ENCODE measurements at places on chromosomes 12 and 14. TPM values are rescaled to one million over a fixed set of nuclear protein-coding genes. Genes with fewer than 3 reads are reported as not detected.

DNA sequence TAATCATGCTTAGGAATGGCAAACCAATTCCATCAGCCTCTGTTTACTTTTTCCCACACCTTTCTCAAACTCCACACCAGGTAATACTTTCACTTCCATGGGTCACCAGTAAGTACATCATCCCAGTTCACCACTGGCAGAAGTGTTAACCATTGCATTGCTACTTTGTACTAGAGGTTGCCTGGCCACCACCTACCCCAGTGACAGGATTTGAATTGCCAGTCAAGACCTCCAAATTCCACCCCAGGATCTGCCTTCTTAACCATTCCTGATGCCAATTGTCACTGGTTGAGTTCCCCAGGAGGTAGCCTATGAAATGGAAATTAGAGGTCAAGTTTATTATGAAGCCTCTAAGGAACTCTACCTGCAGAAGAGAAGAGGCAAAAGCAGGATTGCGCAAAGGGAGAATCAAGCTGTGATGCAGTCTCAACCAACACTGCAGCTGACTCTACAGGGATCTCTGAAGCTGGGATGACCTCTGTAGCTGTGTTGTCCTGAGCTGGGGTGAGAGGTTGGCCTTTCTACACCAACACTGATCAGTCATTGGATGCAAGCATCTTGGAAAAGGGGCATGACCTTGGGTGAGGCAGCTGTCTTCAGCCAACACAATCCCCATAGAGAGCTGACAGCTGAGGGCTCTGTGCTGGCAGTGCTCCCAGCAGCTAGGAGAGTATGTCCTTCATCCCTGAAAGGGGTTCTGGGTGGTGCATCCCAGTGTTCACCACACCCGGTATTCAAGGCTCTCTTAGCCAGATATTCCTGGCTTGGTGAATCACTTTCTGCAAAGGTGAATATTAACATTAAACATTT is 37.0 kb upstream of the HMGA2 start:
- DNase-seq: no peak

DNA sequence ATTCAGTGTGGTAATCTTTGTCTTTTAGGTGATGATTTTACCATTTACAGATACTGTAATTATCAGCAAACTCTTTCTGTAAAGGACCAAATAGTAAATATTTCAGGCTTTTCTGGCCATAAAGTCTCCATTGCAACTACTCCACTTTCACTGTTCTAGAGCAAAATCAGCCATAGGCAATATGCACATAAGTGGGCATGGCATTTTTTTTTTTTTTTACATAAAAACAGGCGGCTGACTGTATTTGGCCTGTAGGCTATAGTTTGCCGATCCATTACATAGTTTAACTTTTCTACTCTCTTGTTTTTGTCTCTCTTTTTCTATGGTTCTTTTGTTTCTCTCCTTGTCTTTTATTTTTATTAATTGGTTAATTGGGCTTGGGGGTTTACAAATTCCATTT is 39.4 kb downstream of the RPH3A start:
- DNase-seq: no peak

GRCh38 chr12:117013726-117014125 is 85.5 kb downstream of the TESC start:
- DNase-seq: no peak

DNA sequence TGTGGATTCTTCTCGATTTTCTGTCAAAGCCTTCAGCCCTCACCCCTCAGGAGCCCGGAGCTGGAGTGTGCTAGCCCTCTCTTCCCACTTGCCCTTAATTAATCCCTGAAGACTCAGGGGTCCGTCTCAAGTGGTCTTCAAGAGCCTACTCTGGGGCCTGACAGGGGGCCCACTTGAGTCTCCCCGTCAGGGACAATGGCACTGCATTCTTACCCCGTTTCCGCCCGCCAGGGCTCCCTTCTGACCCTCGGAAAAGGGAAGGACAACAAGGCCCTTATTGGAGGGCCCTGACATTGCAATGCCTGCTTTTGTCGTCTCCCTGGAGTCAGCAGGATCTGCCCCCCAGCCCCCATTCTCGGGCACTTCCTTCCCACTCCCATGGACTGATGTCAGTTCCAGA is 34.4 kb downstream of the TBX3 start:
- DNase-seq: no peak

DNA sequence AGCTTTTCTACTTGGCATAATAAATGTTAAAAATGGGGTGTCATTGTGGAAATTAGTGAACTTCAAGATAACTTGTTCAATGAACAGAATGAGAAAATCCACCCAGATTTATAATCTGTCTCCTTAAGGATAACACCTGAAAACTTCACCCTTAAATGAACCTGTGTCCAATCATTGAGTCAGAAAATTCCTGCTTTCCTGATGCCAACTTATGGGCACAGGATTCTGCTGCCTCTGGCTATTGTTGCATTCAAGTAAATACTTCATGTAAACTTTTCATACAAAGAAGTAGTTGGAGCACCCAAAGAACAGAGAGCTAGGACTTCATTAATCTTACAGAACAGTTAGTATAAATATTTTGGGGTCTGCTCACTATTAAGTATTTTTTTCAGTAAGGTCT is 98.9 kb upstream of the PLEKHA5 start:
- DNase-seq: no peak

DNA sequence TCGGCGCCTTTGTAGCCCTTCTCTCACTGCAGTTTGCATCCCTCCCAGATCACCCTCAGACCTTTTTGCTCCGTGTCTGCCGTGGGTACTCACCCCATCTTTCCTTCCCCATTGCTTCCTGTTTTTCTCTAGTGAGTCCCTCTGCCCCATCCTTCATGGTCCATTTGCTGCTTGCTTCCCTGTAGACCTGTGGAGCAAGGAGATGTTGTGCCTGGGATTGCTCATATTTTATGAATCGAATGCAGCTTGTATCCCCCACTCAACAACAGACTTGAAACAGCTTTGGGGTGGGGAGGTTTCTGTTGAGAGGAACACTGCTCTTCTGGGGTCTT is 661 bp downstream of the DENR start:
- DNase-seq: no peak

GRCh38 chr14:85539510-85539909 is 9.6 kb downstream of the FLRT2 start:
- no peak for DNase-seq

DNA sequence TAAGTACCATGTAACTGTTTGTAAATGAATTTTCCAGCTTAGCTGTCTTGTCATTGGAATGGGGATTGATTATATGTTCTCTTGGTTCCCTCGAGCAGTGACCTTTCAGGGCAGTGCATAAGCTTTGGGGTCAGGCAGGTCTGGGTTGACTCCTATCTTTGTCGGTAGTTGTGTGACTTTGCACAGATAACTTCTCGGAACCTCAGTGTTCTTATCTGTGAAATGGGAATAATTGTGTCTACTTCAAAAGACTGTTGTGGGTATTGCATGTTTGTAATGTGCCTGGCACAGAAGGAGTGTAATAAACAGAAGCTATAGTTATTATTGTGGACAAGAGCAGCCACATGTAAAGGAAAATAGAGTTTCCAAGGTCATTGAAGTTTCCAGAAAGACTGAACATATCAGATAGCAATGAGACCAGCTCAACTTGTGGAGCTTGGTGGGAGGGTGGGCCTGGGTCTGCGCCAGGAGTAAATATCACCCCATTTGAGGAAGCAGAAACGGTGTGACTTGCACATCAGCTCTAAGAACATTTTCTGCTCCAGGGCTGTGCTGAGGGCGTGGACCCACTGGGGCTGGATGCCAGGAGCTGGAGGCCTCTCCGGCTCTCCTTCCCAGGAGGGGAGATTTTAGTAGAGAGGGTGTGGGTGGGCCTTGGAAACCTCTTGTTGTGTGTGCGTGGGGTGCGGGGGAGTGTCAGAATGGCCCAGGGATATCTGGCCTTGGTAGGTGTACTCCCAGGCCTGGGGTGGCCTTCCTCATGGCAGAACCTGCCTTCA is 19.7 kb downstream of the FOS start:
- peak; percentile 58 for DNase-seq

DNA sequence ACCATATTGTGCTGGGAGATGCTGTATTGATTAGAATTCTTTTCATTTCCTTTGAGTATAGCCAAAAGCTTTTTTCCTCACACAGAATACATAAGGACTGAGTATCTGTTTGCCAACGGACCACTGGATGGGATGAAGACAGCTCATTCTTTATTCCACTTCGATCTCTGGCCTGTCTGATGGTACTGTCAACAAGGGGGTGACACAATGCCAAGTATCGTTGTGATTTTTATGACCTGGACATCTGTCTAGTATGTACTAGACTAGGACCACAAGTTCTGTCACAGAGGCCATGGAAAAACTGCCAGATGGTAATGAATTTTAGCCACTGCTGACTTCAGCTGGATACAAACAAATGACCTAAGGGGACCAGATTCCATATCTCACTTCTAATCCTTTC is 502.7 kb downstream of the SOX5 start:
- no peak for DNase-seq

- DNase-seq: no peak
These were observed 592 bp upstream of the USP15 start for GRCh38 chr12:62259631-62259992.

GRCh38 chr12:123013185-123014095 is 33.0 kb downstream of the ARL6IP4 start:
- no peak for DNase-seq

DNA sequence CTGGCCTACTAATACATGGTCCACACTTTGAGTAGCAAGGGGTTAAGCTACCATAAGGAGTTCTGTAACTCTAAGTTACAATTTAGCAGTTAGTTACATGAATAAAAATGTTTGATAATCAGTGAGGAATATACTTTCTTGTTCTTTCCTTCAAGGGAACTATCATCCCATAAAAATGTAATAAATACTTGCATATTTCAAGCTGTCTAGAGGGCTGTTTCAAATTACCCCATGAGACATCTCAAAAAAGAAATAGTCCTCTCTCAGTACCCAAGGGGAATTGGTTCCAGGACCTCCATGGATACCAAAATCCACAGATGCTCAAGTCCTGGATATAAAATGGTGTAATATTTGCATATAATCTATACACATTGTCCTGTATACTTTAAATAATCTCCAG is 48.7 kb upstream of the GNG2 start:
- DNase-seq: no peak

- no peak for DNase-seq
These were observed 1044.8 kb downstream of the BCL11B start for GRCh38 chr14:98227000-98227726.

DNA sequence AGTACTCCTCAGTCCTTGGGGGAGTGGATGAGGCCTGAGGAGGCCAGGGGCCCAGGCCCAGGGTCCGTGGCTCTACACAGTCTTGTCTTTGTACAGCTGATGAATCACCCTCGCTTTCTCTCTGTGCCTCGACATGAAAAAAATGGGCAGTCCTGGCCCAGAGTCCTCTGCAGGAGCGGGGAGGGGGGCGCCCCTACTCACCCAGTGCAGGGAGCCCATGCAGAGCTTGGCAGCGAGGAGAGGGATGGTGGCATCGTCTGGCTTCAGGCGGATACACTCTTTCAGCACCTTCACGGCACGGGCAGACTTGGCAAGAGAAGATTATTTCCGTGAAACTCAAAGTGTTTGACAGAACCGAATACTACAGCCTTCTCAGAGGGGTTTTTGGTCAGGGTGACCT is 159.3 kb downstream of the TTC7B start:
- no peak for DNase-seq

GALNT6 gene
- total RNA-seq: 3.3 TPM

CPNE6 gene
- total RNA-seq: not detected

ACOT6 gene
- total RNA-seq: not detected

TSHR gene
- total RNA-seq: not detected

CELA1 gene
- not detected for total RNA-seq

All from tibial nerve (tissue), 4 donors.